NCI-H187 treated with DMSO at 0.1 percent for 48 hours (cell line): ENCODE measurements at places on chromosomes 16 and 17.

GRCh38 chr17:61158376-61158775, 241.3 kb upstream of the TBX2 start:
- no peak for DNase-seq

DNA sequence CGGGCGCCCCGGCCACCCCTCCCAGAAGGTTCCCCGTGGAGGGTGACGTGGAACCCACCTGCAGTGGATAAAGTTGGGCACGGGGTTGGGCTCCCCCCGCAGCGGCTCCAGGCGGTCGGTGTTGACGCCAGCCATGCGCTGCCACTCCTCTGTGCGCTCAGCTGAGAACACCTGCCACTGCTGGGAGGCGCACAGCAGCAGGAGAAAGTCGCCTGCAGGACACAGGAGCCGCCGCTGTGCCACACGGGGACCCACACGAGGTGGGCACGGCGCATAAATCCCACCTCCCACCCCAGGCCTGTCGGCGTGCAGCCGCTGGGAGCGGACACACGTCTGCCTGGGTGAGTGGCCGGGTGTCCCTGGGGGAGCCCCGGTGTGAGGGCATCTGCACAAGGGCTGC, 20.7 kb downstream of the CTU2 start:
- no peak for DNase-seq

DNA sequence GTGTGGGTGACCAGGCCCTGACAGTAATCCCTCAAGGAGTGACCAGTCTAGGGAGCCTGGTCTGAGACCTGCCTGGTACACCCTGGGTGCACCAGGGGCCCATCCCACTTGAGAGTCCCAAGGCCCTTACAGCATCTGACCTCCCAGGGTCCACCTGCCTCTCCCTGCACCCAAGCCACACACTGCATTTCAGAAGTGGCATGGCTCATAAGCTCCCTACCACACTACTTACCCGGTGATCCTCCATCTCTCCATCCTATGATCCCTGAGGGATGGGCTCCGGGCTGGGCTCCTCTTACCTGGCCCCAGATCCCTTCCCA, 40.6 kb downstream of the LGALS9 start:
- no peak for DNase-seq

- no peak for DNase-seq
These were observed 22.8 kb downstream of the OMG start for GRCh38 chr17:31274252-31274651.

GRCh38 chr17:57955183-57955931, at the start of gene CUEDC1:
CUEDC1 (minus strand) TSS chr17:57955412; CDS start chr17:57885564, 69,848 bp downstream.
- DNase-seq, result no peak
